ENCODE measurements at places on chromosomes 5 and 9.

GRCh38 chr5:87042554-87042953 is 225.1 kb upstream of the RASA1 start:
- DNase-seq: no peak

DNA sequence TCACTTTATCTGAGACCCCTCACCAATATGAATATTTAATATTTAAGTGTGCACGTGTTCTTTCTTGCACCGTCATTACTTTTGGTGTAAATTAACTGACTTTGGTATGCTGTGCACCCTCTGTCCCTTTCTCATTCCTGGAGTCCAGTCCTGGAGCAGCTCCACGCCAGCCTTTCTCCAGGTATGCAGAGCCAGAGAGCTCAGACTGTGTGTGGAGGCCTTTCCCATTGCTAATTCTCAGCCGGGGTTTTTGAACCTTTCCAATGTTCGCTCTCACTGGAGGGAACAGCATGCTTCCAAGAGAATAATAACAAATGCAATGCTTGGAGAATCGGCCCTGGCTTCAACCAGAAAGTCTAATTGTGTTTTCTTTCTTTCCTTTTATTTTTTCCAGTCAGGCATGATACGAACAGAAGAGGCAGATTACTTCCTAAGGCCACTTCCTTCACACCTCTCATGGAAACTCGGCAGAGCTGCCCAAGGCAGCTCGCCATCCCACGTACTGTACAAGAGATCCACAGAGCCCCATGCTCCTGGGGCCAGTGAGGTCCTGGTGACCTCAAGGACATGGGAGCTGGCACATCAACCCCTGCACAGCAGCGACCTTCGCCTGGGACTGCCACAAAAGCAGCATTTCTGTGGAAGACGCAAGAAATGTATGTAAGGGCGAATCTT is 41.7 kb downstream of the ADAMTS16 start:
- DNase-seq: no peak

- DNase-seq: peak; percentile 89
These were observed 39.9 kb downstream of the COL15A1 start for GRCh38 chr9:98983295-98984268.

- no peak for DNase-seq
These were observed 129.4 kb upstream of the OR13F1 start for GRCh38 chr9:104374711-104375110.

- no peak for DNase-seq
These were observed 38.8 kb downstream of the MUSK start for GRCh38 chr9:110707419-110707818.

GRCh38 chr9:69297300-69297980 is 27.6 kb upstream of the ENTREP1 start:
- no peak for DNase-seq

DNA sequence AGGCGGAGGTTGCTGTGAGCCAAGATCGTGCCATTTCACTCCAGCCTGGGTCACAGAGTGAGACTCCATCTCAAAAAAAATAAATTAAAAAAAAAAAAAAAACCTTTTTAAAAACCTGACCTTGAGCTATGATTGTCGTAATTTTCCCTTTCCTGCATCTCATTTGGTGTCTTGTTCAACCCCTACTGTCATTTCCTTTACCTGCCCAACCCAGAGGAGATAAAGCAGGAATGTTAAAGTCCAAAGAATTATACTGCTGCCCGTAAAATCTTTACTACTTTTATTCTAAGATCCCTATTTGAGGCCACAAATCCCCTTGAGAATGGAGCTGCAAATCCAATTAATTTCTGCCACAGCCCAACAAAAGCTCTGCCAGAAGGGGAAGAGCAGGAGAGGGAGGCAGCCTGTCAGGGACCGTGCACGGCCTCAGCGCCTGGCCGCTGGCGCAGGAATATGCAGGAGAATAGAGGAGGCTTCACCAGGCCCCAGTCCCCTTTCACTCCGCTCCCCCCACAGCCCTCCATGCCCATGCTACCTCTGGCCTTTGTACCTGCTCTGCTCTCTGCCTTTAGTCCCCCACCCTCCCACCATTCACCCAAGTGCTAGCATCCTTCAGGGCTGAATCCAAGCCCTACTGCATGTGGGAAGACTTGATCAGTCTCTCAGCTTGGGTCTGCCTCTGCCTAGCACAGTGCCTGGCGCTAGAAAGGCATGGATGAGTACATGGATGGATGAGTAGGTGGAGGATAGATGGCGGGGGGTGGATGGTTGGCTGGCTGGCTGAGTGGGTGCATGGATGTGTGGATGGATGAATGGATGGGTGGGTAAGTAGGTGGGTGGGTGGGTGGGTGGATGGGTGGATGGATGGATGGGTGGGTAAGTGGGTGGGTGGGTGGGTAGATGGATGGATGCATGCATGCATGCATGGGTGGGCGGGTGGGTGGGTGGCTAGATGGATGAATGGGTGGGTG is 99.8 kb upstream of the SARDH start:
- no peak for DNase-seq

DNA sequence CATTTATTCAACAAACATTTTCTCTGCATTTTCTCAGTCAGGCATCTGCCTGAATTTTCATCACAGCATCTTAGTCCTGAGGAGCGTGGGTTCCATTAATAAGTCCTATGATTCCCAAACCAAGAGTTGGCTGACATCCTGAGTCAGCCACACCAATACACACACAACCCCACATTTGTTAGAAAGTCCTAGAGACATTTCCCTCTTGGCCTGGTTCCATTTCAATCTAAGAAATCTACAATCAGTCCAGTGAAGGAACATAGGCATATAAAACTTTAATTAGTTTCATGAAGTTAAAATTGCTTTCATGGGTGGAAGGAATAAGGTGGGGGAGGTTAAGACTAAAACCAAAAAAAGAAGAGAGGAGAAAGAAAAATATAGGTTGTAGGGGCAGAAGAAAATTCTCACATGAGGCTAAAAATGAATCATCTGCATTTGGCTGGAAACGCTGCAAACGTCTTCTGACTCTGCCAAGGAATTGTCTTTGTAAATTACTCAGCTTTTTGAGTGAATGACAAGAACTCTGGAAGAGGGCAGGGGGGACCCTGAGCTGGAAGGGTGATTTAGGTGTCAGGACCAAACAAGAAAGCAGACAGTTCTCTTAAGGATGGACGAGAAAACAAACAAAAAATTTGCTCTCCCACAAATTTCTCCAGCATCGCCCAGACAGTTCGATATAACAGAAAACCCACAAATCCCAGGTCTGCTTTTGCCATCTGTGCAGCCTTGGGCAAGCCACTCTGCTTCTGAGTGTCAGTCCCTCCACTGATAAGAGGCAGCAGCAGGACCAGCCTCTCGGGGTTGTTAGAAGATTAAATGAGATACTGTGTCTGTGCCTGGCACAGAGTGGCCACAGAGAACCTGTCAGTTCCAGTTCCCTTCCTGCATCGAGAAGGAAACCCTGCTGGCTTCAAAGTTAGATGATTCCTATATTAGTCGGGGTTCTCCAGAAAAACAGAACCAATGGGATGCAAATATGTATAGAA is 289.7 kb downstream of the CDK5RAP2 start:
- DNase-seq: no peak

- DNase-seq: no peak
These were observed 29.2 kb downstream of the FREM1 start for GRCh38 chr9:14881006-14881405.

GRCh38 chr5:116484645-116485044 is 90.0 kb downstream of the SEMA6A start:
- no peak for DNase-seq

GRCh38 chr9:35517131-35517530 is 27.2 kb downstream of the RUSC2 start:
- peak; percentile 51 for DNase-seq
